ENCODE measurements at places on chromosomes 4 and X.

DNA sequence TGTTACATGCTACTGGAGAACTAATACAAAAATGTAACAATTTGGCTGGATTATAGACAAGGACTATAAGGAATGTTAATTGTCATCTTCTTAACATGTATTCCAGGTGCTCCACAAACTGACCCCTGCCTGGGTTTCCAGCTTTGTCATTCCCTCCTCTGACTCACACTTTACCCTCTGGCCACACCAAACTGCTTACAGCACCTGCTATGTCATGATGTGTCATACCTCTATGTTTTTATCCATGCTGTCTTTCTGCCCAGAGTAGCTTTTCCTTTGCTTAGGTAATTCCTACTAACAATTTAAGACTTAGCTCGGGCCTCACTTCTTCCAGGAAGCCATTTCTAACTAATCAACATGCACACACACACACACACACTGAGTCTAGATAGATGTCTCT is 14.0 kb upstream of the SHROOM4 start:
- DNase-seq: peak; percentile 66

DNA sequence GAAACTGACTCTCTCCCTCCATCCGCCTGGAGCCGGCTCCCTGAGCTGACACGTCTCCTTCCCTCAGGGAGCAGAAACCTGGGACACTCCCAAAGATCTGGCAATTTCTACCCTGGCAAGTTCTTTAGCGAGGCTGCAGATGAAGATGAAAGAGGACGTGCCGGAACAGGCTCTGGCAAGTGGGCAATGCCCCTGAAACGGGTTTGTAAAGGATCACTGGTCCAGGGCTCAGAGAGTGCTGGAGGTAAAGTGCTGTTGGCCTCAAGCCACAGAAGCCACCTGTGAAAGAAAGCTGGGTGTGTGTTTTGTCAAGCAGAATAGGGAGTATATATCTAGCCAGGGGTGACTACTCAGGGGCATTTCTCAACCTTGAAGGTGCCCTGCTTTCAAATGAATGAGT is 131.4 kb upstream of the ATP6AP2 start:
- DNase-seq: no peak

DNA sequence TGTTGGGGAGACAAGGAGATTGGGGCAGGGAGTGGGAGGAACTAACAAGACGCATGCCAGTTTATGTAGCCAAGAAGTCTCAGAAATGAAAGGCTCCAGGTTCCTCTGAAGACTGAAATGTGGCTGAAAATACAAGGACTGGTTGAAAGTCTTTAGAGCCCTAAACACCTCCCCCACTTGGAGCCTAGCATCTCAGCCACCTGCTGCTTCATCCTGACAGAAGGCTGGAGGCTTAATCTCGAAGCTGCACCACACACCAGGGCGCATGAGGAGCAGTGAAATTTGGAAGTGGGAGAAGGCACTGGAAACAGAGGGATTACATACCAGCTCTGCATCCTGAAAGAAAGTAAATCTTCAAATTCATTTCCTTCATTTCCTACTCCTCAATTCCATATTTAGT is 160.7 kb upstream of the FTHL17 start:
- DNase-seq: no peak

- no peak for DNase-seq
These were observed 677.4 kb upstream of the NDST4 start for GRCh38 chr4:115790812-115791211.

- DNase-seq: no peak
These were observed 175.5 kb upstream of the CASK start for GRCh38 chrX:42098900-42099299.

GRCh38 chr4:112109360-112110058 is 35.7 kb upstream of the FAM241A start:
- peak; percentile 51 for DNase-seq

DNA sequence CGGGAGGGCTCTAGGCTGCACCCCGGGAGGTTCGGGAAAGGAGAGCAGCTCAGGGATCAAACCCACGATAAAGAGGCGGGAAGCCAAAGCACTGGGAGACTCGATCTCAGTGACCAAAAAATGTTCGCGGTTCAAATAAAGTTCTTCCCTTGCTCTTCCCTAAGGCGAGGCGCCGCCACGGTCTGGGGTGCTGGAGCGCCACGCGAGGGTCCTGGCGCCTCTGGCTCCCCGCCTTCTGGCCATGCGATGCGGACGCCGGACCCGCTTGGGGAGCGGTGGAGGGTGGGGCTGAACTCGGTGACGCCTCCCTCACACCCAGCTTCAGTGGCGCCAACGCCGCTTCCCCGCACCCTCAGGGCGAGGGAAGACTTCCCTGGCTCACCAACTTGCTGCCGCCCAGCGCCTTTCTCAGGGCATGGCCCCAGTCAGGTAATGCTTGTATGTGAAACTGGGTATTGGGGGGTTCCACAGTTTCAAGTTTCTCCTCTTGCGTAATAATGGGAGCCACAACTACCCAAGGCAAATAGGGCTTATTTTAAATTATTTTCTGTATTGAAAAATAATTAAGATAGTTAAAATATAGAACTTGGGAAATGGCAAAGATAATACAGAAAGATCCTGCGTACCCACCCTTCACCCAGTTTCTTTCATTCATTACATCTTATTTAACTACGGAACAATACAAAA is at the start of gene QRFPR:
Gene QRFPR (minus strand): TSS at position 243 of the 687 bp plus-strand sequence. CDS start 371 bp downstream, outside the sequence.
- no peak for DNase-seq

- no peak for DNase-seq
These were observed 25.6 kb downstream of the ZBTB49 start for GRCh38 chr4:4315461-4316149.

DNA sequence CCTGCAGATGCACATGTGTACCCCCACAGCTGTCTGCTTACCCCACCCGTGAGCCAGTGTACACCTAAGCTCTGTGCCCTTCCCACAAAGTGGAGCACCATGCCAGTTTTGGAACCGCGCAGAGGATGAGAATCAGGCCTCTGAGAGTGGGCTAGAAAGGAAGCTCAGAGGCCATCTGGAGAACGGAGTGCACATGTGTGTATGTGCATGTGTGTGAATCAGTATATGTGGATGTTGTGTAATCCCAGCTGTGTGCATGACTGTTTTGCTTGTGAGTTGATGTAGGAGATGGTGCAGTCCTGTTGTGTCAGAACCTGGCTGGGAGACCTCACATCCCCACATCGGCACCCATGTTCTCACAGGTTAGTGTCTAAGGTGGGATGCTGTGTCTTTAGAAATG is 93.0 kb downstream of the DRD5 start:
- DNase-seq: no peak

- peak; percentile 2 for DNase-seq
These were observed 130.4 kb upstream of the RADX start for GRCh38 chrX:106481341-106481740.

DNA sequence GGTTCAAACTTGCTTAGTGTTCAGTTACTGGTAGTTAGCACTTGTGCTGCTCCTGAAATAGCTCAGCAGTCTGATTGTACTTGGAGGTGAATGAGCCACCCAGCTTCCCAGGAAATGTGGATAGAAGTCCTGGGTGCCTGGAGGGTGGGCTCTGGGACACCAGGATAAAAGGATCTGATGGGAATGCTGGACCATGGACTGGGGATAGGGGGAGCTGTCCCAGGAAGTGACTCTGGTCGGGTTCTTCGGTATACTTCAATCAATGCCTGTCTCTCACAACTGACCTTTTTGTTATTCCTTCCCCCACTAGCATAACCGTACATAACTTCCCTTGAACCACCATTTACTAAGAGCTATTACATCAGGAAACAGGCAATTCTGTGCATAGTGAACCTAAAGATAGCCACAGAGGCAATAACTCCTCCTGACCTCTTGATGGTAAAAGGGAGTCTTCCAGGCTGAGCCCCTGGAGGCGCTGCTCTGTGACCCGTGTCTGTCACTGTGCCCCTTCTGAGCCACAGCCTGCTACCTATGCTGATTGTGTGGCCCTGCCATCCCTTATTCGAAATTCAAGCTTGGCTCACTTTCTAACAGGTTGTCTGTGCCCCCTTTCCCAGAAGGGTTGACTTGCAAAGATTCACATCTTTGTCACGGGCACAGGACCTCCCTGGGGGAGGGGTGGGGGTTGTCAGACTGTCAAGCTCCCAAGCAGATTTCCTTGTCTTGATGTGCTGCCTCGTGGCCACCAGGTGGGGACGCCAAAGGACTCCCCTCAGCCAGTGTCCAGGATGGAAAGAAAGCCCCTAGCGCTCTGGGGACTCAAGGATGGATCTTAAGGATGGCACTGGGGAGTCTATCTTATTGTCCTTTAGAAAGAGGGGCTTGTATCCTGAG is 24.5 kb upstream of the WDR1 start:
- DNase-seq: no peak

GRCh38 chr4:38514465-38515146 is 149.4 kb upstream of the KLF3 start:
- no peak for DNase-seq

- DNase-seq: peak; percentile 81
These were observed 49.1 kb downstream of the DHRSX start for GRCh38 chrX:2451501-2452316.

DNA sequence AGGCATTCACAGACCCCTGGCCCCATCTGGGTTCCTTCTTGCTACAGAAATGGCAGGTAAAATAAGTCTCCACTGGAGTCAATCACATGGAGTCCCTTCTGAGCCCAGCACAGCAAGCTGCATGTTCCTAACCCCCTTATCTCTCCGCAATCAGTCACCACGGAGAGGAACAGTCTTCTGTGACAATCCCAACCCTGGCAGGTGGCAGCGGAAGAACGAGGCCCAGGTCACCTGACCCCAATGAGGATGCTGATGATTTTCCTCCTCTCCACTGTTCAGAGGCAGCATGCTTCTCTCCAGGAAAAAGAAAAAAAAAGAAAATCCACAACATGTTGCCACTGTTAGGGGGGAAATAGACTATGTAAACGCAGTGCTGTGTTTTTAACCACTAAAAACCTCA is 50.1 kb downstream of the TSPAN5 start:
- DNase-seq: no peak

GRCh38 chrX:133335027-133335426 is 80.3 kb downstream of the GPC4 start:
- DNase-seq: no peak

DNA sequence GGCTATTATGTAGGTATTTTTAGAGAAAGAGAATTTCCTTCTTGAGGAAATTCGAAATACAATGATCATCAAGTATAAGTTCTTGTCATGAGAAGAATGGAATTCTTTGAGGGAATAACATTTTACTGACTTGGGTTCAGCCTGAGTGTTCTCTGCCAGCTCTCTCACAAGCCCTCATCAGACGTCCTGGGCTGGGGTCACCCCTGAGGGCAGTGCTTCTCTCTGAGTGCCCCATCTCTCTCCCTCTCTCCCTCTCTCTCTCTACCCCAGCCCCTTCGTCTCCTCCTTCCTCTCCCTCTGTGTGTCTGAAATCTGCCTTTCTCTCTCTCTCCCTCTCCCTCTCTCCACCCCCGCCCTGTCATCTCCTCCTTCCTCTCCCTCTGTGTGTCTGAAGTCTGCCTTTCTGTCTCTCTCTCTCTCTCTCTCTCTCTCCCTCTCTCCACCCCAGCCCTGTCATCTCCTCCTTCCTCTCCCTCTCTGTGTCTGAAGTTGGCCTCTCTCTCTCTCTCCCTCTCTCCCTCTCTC is 241.7 kb upstream of the PSAPL1 start:
- peak; percentile 16 for DNase-seq

- peak; percentile 18 for DNase-seq
These were observed 29.0 kb downstream of the NOP14 start for GRCh38 chr4:2934077-2934812.

DNA sequence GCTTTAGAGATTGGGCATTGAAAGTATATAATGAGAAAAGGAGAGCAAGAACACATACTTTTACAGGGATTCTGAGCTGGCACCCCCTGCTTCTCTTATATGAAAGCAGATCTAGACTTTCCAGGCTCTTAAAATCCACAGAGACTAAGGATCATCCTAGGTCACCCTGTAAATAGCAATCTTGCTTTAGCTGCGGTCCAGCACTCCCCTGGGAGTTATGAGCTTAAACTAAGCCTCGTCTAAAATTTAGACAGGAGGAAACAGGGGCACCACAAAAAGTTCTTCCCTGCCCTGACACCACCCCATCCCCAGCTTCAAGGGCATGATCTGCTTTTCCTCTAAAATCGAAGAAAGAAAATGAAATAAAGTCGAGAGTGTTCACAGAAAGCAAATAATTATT is 143.3 kb upstream of the KCNIP4 start:
- no peak for DNase-seq

- peak; percentile 14 for DNase-seq
These were observed 338.1 kb upstream of the SLIT2 start for GRCh38 chr4:19913650-19914049.

- peak; percentile 94 for DNase-seq
These were observed 120.6 kb upstream of the EDNRA start for GRCh38 chr4:147360301-147360700.

- DNase-seq: no peak
These were observed 76.0 kb upstream of the GPM6B start for GRCh38 chrX:13892856-13893255.

DNA sequence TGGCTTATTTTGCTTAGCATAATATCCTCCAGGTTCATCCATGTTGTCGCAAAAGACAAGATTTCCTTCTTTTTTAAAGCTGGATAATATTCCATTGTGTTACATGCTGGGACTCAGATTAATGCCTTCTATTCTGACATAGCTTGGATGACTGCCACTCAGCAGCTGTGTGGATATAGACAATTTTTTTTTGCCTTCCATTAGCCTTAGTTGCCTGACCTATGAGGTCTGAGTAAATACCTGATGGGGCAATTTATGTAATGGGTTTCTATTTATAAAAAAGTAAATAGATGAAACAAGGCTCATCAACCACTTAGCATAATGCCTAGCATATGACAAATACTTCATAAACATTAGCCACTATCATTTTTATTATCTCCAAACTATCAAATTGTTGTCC is 515.4 kb downstream of the ZNF674 start:
- DNase-seq: no peak

GRCh38 chrX:338281-338835 is 19.8 kb upstream of the GTPBP6 start:
- no peak for DNase-seq

GRCh38 chr4:155252327-155252726 is 43.9 kb downstream of the NPY2R start:
- no peak for DNase-seq

DNA sequence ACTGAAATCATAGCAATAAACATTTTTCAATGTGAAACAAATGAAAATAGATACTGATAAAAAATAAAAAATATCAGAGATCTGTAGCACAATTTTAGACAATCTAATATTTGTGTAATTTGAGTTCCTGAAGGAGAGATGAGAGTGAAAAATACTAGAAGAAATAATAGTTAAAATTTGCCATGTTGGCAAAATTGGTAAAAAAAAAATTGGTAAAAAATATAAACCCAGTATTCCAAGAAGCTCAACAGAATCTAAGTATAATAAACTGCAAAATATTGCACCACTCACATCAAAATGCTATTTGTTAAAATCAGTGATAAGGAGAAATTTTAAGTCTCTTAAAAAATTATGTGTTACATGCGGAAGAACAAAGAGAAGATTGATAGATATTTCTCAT is 1680.7 kb downstream of the PCDH7 start:
- no peak for DNase-seq
